ENCODE measurements at places on chromosomes 11 and 22. TPM values are rescaled to one million over a fixed set of nuclear protein-coding genes. Genes with fewer than 3 reads are reported as not detected.

Gene ADM2
- 10.2 TPM for total RNA-seq

- no peaks in the 10 kb centered on the region for H3K36me3 ChIP-seq
- H3K27ac ChIP-seq: no peak overlapping the region
- H3K4me3 ChIP-seq: no peak overlapping the region
- no peaks in the 10 kb centered on the region for H3K27me3 ChIP-seq
- no peaks in the 10 kb centered on the region for H3K4me1 ChIP-seq
Observed at GRCh38 chr11:75078233-75078632, 18.4 kb downstream of the OR2AT4 start.

DNA sequence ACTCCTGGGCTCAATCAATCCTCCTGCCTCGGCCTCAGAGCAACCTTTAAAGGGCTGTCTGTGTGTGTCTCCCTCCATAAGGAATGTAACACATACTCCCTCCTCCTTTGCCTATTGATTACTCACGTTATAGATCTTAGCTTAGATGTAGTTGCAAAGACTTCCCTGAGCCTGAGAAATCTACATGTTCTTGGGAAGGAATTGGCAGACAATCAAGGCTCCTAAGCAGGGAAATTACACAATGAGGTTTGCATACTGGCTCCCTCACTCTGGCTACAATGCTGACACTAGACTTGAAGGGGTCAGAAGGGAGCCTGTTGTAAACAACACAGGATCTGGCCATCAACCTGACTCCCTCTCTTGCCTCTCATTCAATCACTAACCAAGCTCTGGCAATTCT, 5.2 kb upstream of the OLFML1 start:
- H3K27ac ChIP-seq: no peak overlapping the region
- no peaks in the 10 kb centered on the region for H3K36me3 ChIP-seq
- H3K4me1 ChIP-seq: no peaks in the 10 kb centered on the region
- H3K27me3 ChIP-seq: peaks cover 40% of the 10 kb centered on the region
- no peak overlapping the region for H3K4me3 ChIP-seq
- DNase-seq: no peak

Gene FUT4
- total RNA-seq: 28.6 TPM

Gene RTN4R
- 4.1 TPM for total RNA-seq
